ENCODE measurements at places on chromosomes 13 and 19.

DNA sequence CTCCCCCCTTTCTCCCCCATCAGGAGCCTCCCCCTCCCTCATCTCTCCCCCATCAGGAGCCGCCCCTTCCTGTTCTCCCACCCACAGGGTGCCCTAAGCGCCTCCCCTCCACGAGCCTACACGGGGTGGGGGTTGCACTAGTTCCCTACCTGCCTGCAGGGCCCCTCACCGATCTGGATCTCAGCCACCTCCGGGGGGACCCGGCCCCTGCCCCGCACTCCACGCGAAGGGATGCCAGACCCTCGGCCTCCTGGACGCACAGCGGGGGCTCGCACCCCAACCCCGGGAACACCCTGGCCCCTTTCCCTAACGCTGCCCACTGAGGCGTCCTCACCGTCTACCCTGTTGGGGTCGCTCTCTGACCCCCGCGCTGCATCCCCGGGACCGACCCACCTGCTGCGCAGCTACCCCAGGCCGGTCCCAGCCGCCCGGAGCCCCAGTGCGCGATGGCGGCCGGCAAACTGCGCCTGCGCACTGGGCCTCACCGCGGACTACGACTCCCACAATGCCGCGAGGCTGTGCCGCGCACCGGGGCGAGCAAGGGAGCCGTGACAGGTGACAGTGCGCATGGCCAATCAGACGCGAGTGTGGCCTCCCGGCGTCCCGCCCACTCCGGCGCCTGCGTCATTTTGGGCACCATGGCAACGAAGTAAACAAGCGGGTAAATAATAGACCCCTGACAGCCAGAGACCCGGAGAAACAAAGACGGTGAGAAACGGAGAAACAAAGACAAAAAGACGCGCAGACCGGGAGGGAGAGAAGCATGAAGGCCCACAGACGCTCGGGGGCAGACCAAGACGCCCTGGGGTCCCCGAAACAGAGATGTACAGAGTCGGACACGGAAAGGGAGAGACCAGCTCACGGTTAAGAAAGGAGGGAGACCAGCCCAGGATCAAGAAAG is at the start of gene ZSCAN18:
Gene ZSCAN18, minus strand, starts transcription at position 451 of the 901 bp plus-strand sequence. CDS start 7,964 bp downstream, outside the sequence.
- peak; percentile 96 for DNase-seq

DNA sequence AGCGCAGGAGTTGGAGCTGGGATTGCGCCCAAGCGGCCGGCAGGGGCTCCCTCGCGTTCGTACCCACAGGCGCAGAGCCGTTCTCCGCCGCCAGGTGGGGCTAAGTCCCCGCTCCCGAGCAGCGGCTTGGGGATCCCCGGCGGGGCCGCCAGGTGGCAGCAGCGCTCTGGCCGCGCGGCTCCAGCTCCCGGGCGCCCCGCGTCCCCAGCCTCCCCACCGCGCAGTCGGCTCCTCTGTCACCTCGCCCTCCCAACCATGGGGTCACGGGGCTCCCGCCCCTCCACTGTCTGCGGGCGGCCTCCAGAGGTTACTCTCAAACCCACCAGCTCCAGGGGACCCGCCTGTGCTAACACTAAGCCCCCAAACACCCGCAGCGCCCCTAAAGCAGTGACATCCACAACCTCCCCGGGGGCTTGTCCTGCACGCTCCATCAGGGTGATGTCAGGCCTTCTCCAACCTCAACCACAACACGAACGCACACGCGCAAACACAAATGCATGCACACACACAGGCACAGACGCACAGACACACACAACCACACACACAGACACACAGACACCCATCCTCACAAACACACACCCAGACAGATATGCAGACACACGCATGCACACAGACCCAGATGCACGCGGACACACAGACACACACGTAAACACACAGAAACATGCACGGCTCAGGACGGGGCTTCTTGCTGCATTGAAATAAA is 18.4 kb upstream of the KCTD15 start:
- DNase-seq = peak; percentile 87

GRCh38 chr13:53135301-53135700 is 106.7 kb downstream of the OLFM4 start:
- DNase-seq = no peak

- DNase-seq = no peak
Measured at GRCh38 chr13:64083396-64083795, 2667.7 kb upstream of the PCDH20 start.

All from CD8-positive, alpha-beta T cell (primary cell).